ENCODE measurements at places on chromosomes 4 and X. TPM values are rescaled to one million over a fixed set of nuclear protein-coding genes. Genes with fewer than 3 reads are reported as not detected.

AMMECR1 gene
- 7.6 TPM for total RNA-seq

CT55 gene
- not detected for total RNA-seq

ITIH6 gene
- not detected for total RNA-seq

SSX7 gene
- not detected for total RNA-seq

ARSH gene
- not detected for total RNA-seq
